ENCODE measurements at places on chromosomes 5 and 9. TPM values are rescaled to one million over a fixed set of nuclear protein-coding genes. Genes with fewer than 3 reads are reported as not detected.
A peak's percentile ranks its signal among the peaks of the same experiment; 100 is the strongest.

- no peak for DNase-seq
Observed at GRCh38 chr5:120790339-120790738, 326.2 kb downstream of the PRR16 start.

Gene HAVCR2
- 2.5 TPM for polyA plus RNA-seq

DNA sequence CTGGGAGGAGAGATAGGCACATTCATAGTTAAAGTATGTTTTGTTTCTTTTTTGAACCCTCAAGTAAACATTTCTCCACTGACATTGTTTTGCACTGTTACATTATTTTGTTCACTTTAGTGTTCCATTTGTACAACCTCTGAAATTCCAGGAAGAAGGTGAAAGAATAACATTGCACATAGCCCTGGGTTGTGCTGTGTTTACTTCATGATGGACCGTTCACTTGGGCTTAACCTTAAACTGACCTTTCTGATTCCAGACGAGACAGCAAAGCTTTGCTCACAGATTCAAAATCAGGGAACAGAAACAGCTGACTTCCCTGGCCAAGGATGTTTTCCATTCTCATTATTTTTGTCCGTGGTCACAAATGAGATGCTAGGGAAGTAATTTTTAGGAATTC is 42.8 kb upstream of the GDNF start:
- DNase-seq, result no peak

Gene C9orf40
- 6.5 TPM for polyA plus RNA-seq

GRCh38 chr9:34408173-34408572 is 31.5 kb upstream of the MYORG start:
- no peak for DNase-seq

Gene ZNF608
- polyA plus RNA-seq, result 17.5 TPM

GRCh38 chr9:133980864-133981588 is 11.1 kb downstream of the VAV2 start:
- DNase-seq, result no peak

GRCh38 chr5:102921341-102922044 is 166.4 kb downstream of the PAM start:
- DNase-seq, result no peak

GRCh38 chr9:6234014-6234413 is 18.4 kb downstream of the IL33 start:
- no peak for DNase-seq

DNA sequence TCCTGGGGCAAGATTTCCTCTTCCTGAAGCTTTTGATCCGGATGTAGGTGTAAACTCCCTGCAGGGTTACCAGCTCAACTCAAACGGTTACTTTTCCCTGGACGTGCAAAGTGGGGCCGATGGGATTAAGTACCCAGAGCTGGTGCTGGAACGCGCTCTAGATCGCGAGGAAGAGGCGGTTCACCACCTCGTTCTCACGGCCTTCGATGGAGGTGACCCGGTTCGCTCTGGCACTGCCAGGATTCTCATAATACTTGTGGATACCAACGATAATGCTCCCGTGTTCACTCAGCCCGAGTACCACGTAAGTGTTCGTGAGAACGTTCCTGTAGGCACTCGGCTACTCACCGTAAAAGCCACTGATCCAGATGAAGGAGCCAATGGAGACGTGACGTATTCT is 820 bp downstream of the PCDHGA4 start:
- DNase-seq, result no peak

DNA sequence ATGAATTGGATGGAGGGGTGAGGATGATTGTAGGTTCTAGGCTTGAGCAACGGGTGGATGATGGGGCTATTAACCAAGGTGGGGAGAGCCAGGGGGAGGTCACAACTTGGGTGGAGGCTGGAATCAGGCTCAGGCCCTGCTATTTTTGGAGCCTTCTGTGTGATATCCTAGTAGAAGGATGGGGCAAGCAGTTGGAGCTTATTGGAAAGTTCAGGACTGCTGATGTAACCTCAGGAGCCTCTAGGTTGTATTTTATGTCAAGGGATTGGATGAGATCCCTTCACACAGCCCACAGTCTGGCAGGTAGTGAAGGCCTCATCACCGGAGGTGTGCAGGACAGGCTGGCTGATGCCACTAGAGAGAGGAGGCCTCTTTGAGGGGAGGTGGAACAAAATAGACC is 11.2 kb upstream of the RPS14 start:
- DNase-seq, result no peak

DNA sequence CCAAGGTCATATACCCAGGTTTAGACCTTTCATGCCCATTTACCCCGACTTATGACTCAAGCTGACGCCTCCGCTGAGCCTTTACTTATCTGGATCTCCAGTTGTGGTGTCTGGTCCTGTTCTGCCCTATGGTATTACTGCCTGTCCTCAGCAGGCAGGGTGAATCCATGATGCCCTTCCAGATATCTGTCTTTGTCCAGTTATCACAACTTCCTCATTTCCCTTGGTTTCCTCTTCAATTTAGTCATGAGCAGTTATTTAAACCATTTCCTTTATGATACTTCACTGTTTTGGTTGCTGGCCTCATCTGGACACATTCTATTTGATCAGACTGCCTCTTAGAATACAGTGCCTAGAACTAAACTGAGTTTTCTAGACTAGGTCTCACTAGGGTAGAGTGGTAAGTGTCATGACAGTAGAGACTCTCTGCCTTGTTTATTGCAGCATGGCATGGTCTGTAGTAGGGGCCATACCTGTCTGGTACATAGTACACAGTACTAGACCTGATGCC is 93.3 kb downstream of the MELK start:
- DNase-seq, result no peak

Gene MEIKIN
- not detected for polyA plus RNA-seq

- DNase-seq, result peak; percentile 29
Observed at GRCh38 chr9:26296910-26297572, 595.6 kb downstream of the CAAP1 start.

GRCh38 chr9:120929229-120929791 is 2.7 kb upstream of the TRAF1 start:
- no peak for DNase-seq

DNA sequence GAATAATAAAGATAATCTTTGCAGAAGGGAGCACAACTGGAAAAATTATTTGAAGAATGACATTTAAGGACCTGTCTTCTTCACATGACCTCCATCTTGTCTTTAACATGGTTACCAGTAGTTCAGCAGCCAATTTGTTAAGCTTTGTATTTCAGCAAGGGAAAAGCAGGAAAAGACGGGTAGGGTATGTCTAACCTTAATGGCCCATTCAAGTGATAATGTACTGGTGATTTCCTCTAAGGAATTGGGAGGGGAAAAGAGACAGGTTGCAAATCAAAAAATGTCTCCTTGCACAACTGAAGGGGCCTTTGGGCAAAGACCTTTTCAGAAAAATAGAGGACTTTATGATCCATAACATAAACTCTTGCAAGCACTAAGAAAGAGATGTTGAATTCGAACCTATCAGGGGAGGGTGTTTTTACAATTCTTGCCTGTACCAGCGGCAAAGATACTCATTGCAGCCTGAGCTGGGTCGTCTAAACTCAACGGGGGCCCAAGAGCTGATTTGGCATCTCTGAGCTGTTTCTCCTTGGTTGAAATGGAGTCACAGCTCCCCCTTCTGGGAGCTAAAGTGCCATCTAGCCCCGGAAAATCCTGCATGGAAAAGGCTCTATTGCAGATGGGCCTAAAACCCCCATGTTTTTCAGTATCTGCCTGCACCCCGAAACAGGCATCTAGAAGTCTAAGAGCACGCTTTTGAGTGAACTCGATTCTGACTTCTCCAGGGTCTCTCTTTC is 3.8 kb downstream of the BRINP1 start:
- DNase-seq, result peak; percentile 46

Gene TRIO
- polyA plus RNA-seq, result 228 TPM

GRCh38 chr5:963673-964531 is 44.7 kb upstream of the NKD2 start:
- DNase-seq, result peak; percentile 89

Gene SLC25A48
- polyA plus RNA-seq, result 2.7 TPM

DNA sequence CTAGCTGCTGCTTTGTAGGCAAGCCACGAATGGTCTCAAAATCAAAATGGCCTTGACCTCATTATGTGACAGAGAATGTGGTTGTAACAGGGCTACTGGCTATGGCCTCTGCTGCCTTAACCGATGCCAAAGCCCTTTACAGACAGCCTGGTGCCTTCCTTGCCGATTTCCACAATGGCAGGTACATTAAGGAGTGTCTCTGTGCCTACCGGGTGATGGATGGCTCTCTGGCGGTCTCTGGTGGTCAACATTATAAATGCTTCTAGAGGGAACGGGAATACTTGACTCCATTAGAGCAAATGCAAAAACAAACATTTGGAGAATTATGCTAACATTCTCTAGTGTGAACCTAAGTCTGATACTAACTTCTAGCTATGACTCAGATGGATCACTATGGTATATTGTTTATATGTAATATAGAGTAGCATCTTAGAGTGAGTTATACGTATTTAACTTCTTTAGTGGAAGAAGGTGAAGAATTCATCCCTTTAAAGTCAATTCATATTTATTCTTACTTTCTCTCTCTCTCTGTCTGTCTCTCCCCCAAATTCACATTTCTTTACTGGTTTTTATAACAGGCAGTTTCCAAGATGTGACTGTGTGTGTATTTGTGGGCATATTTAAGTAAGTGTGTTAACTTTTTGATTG is 52.5 kb downstream of the RPS23 start:
- DNase-seq, result peak; percentile 45

- DNase-seq, result no peak
Observed at GRCh38 chr9:136756134-136756438, 2.0 kb downstream of the LCN8 start.

DNA sequence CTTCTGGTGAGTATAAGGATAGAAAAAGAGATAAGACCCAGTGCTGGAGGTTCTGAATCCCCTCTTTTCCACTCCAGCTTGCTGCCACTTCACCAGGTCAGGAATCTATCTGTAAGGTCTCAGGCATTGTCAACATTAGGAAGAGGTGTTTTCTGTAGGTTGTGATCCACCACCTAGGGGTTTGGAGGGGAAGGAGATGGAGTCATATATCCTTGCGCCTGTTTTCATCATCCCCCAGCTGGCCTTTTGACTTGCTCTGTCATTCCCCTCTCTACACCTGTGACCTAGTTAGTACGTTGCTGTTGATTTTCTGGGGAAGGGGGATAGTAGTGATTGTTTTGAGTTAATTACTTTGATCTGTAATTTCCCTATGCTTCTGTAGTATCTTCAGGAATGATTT is 20.5 kb downstream of the SPINK5 start:
- DNase-seq, result no peak

- no peak for DNase-seq
Observed at GRCh38 chr5:65967288-65968066, 41.1 kb downstream of the ERBIN start.

Gene TAF11L12
- polyA plus RNA-seq, result not detected

Gene ARL10
- 13.6 TPM for polyA plus RNA-seq

DNA sequence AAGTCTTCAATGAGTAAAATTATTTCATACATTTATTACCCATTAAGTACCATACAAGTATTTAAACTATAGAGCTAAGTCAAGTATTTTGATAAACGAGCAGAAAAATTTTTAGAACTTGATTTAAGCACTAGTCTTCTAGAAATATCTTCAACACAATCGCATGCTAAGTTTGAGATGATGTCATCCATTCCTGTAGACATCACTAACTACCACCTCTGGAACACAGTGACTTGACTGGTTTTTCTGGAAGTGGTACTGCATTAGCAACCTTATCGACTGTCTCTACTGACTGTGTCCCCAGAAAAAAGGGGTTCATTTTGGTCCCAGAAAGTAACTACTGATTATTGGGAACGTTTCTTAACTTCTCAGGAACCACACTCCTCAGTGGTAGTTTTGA is 69.0 kb downstream of the CDC14B start:
- DNase-seq, result no peak

Gene TRIM41
- 17.4 TPM for polyA plus RNA-seq

Gene ANKHD1
- polyA plus RNA-seq, result 78.4 TPM

DNA sequence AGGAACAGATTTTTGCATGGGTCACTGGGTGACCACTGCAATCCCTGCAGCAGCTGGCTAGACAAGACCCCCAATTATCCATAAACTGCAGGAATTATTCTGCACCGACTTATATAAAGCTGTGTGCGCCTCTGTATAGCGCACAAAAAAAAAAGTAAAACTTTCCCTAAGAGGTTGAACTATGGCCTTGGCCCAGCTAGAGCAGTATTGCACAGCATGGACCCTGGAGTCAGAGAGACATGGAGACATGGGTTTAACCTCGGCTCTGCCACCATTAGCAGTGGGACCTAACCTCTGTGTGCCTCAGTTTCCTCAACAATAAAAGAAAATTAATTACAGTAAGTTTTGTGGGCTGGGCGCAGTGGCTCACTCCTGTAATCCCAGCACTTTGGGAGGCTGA is 17.1 kb upstream of the GRPEL2 start:
- no peak for DNase-seq

DNA sequence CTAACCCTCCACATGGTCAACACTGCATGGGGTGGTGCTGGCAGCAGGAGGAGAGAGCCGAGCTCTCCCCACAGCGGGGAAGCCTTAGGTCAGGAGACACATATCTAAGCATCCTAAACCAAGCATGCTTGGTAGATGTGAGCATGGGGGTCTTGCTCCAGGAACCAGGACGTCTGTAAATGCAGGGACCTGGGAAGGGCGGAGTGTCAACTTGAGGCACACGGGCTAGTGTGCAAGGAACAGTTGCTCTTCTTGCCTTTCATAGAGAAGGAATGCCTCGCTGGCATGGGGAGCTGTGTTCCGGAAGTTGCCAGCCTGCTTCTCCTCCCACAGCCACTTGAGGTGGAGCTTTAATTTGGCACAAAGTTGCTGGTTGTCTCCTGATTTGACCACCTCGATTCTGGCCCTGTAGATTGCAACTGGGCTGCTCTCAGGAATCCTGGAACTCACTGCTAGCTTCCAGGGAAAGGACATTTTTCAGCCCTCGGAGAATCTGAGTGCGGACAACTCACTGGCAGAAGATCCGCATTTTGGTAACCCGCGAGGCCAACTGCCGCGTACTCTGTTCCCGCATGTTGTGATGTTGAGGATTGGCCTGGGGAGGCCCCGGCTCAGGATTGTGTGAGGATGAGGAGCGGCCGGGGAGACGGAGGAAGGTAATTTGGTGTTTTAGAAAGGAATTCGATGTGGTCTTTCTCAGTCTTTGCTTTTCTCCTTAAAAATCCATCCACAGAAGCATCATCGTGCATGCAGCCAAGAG is 370.3 kb upstream of the IRX1 start:
- no peak for DNase-seq

- no peak for DNase-seq
Observed at GRCh38 chr9:2536511-2536910, 85.1 kb upstream of the VLDLR start.

GRCh38 chr5:140555747-140556312 is 1.4 kb downstream of the SRA1 start:
- DNase-seq, result no peak

DNA sequence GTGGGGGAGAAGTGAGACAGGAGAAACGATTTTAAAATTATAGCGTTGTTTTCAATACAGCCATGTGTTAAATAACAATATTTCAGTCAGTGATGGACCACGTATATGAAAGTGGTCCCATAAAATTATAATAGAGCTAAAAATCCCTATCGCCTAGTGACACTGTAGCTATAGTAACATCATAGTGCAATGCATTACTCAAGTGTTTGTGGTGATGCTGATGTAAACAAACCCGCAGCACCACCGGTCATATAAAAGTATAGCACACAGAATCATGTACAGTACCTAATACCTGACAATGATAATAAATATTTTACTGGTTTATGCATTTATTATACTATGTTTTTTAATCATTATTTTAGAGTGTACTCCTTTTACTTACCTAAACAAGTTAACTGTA is 407.4 kb upstream of the SEMA6A start:
- DNase-seq, result no peak

Gene GMCL2
- polyA plus RNA-seq, result not detected

Gene ZNF474
- polyA plus RNA-seq, result 1.6 TPM

- DNase-seq, result no peak
Observed at GRCh38 chr5:72126796-72127195, 19.5 kb downstream of the MAP1B start.

Data from muscle of back (tissue), 13 donors.